Pons (tissue), 1 donor: ENCODE measurements at places on chromosomes 5 and 9.
A peak's percentile ranks its signal among the peaks of the same experiment; 100 is the strongest.

DNA sequence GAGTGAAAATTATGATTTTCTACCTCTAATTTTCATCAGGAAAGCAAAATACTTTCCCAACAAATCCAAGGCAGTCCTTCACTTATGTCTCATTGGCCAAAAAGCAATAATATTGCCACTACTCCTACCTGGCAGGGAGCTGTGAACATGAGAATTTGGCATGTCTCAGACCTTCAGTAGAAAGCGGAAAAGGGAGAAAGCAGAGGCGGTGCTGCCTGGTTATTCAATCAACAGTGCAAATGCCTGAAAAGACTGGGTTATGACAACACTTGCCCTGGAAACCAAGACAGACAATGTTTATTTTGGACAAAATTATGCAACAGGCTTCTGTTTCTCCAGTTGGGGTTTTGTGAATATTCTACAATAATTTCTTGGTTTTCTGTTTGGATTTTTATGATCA lies 194.4 kb downstream of the TAF11L14 start:
- DNase-seq = no peak

GRCh38 chr9:128404560-128404959 lies 16.1 kb upstream of the CERCAM start:
- no peak for DNase-seq

DNA sequence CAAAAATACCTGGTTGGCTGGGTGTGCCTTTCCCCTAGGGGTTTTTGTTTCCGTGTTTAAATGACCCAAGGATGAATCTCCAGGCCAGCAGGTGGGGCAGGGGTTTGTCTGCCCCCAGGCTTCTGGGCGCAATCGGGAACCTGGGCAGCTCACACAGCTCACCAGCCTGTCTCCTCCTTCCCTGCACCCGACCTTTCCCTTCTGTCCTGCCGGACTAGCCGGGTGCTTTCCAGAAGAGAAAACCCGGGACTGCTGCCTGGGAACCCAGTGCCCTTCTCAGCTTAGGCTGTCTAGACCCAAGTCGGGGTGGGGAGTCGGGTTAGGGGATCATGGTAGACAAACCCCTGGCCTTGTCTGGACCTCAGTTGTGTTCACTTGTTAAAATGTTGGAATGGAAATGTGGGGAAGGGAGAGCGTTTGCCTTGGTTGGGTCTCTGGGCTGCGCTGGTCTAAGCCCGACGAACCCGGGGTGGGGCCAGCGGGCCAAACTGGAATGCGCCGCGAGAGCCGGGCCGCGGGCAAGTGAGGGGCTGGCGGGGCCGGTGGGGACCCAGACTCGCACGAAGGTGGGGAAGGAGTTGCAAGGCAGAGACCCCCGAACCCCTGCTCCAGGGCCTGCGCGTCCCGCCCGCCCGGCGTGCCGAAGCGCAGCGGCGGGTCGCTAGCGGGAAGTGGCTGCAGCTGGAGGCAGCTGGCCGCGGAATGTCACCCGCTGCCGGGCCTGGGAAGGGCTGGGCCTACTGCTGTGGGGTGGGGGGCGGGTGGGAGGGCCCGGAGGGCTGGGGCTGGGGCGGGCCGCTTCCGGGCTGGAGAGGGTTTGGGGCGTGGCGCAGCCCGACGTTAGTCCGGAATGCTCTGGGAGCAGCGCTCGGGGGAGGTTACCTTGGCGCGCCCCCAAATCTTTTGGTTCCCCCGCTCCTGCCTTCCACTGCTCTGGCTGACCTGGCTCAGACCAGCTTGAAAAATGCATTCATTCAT lies 84.6 kb downstream of the DAB2IP start:
- DNase-seq = no peak

- DNase-seq = no peak
These were observed 74.8 kb downstream of the CETN3 start for GRCh38 chr5:90334741-90335140.

GRCh38 chr9:14488421-14489190 lies 174.7 kb upstream of the NFIB start:
- no peak for DNase-seq

DNA sequence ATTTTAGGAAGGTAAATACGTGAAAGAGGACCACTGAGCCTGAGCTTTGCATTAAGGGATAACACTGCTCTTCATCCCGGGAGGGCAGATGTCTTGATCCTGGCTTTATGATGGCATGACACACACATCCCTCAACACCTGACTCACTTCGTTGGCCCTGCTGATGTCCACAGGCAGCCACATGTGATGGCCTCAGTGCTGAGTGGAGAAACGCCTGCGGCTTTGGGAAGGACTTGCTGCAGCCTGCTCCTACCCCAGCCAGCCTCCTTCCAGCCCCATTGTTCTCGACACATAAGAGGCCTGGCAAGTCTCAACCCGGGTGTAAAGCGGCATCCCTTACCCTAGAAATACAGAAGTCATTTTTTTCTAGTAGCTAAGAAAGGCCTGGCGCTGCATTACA lies 169.0 kb downstream of the SYK start:
- DNase-seq = no peak

- no peak for DNase-seq
These were observed 30.6 kb downstream of the MRPL22 start for GRCh38 chr5:154971501-154971900.

- no peak for DNase-seq
These were observed 55.7 kb upstream of the MAP3K1 start for GRCh38 chr5:56759521-56760216.

DNA sequence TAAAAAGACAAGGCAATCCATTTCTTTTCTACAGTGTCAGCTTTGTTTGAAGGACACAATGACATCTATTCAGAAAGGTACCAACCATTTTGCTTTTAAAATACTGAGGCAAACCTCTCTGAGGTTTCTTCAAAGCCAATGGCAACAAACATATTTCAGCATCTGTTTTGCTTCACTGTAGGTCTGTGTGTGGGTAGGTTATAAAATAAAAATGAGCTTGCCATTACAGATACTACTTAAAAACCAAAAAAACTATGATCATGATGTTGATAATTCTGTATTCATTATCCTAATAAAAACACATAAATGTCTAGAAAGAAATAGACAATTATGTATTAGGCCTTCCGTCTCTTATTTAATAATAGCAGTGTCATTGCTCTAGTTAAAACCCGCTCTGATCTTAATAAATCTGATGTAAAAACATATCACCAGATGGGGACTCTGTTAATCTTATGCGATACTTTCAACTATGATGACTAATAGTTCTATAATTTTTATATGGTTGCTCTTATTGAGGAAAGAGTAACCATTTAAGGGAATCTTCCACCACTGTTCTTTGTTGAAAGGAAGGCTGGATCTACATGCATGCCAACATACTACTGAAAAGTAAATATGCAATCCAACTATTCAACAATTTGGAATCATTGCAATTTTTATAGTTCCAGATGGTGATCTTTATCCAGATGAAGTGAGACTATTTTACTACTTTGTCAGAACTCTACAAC lies 647.2 kb downstream of the PDE4D start:
- DNase-seq = peak; percentile 19

GRCh38 chr9:116789081-116789480 lies 102.0 kb downstream of the TRIM32 start:
- no peak for DNase-seq

- no peak for DNase-seq
These were observed 193.5 kb downstream of the GNA14 start for GRCh38 chr9:77454663-77455062.

DNA sequence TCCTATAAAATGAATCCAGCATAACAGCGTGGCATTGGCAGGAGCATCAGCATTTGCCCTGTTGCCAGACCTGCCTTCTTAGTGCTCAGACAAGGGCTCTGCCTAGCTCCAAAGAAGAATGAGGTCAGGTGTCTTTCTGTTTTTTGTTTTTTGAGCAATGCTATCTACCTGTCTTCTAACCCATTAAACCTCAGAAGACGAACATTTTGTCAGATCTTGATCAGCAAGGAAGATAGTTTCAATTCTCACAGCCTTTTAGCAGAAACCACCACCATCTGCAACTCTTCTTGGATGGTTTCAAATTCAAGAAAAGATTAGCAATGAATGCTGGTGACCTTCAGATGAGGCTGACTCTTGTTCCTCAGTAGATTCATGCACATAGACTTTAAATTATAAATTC lies 103.5 kb upstream of the IQGAP2 start:
- no peak for DNase-seq

DNA sequence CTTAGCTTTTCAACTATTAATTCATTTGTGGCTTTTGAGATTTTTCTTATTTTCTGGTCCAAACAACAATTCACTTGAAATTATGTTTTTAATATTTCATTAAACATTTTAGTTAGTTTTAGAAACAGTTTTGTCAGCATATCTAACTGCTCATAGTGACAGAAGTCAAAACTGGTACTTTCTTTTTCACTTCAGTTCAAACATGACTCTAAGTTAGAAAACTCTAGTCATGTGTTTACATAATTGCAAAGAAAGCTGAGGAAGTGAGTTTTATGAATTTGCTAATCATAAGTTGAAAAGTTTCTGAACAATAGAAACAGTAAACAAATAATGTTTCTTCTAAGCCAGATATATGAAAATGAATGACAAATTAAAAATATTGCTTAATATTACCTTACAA lies 1931.0 kb downstream of the EFNA5 start:
- no peak for DNase-seq

DNA sequence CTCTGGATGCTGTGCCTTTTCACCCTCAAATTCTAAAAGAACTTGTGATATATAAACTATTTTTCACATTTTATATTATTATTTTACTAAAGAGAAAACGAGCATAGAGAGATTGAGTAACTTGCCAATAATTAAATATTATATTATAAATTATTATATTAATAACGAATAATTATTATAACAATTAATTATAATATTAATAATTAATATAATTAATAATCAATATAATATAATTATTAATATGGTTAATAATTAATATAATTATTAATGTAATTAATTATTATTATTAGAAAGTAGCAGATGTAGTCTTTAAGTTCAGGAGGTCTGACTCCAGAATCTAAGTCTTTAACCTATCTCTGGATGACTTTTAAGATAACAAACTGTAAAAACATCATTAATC lies 20.1 kb downstream of the OR2Y1 start:
- no peak for DNase-seq

- DNase-seq = no peak
These were observed 7.4 kb upstream of the SHC3 start for GRCh38 chr9:89185980-89186379.
